Activated CD8-positive, alpha-beta memory T cell treated with anti-CD3 and anti-CD28 coated beads for 24 hours (primary cell): ENCODE measurements at places on chromosomes 1 and 21.

- DNase-seq: peak; percentile 60
These were observed 9.1 kb downstream of the NHLH1 start for GRCh38 chr1:160375788-160376524.

- no peak for DNase-seq
These were observed 1.8 kb upstream of the LHX9 start for GRCh38 chr1:197915260-197915861.

GRCh38 chr1:111846842-111847241 lies 91.1 kb downstream of the DDX20 start:
- DNase-seq: no peak

DNA sequence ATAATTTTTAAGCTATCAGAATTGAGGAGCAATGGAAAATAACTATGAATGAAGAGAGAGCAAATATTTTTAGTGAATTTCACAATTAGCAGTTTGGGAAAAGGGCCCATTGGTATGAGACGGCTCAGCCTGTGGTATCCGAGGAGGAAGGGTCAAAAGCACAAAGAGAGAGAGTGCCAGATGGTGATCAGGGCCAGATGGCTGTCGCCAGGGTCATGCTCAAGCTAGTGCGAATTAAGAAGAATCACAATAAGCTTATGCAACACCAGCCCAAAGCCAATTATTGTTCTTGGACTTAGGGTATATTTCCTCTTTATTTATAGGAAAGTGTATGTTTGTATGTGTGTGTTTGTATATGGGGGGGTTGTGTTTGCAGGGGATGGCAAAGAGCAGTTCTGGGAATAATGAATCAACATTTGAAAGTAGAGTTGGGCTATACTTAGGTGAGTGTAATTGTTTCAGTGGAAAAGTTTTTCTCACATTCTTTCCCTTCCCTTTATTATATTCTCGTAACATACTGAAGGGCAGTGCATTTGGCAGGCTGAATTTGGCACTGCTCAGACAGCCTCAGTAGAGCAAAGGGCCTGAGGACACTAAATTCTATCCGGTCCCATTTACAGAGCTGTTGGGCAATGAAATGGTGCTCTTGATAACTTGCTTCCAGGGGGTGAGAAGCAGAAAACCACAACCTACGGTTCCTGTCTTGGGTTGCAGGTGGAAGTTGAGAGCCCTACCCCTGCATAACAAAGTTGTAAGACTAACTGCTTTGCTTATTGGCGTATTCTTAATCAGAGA lies 19.5 kb upstream of the DDR2 start:
- no peak for DNase-seq

- DNase-seq: peak; percentile 81
These were observed at the start of gene UBASH3A for GRCh38 chr21:42403611-42404231. TSS of gene UBASH3A (plus strand) at chr21:42403902. CDS start at chr21:42403946, 44 bp downstream.

- peak; percentile 62 for DNase-seq
These were observed 1.4 kb downstream of the WDR26 start for GRCh38 chr1:224433041-224433691.

GRCh38 chr1:10540277-10541005 lies 65.7 kb downstream of the PEX14 start:
- DNase-seq: no peak

DNA sequence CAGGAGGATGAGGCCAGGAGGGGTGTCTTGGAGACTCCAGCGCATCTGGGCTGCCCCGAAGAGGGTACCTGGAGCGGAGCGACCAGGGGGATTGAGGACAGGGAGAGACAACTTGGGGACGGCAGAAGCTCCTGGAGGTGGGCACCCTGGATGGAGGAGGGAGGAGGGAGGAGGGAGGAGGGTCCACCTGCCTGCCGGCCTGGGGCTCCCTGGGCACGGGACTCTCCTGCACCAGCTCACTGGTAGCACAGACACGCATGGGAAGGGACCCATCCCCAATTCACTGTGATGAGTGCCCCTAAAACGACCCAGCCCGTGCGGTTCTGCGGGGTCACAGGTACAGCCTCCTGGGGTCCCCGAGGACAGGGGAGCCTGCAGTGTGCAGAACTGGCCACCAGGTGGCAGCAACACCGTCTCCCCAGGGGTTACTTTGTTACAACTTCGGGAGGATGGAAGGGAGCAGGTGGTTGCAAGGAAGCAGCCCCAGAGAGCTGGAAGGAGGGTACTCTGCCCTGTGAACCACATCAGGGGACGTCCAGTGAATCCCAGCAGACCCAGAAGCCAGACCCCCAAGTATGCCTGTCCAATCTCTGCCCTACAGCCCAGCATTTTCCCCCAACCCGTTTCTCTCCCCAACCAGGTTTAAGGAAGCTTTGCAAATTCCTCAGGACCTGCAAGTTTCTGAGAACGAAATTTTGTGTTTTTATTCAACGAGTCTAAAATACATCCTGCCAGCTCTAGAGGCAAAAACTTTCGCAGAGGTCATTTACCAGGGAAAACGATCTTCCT lies 482.4 kb downstream of the NPHP4 start:
- DNase-seq: peak; percentile 92

- DNase-seq: no peak
These were observed 182.9 kb upstream of the KCND3 start for GRCh38 chr1:112172294-112172882.

DNA sequence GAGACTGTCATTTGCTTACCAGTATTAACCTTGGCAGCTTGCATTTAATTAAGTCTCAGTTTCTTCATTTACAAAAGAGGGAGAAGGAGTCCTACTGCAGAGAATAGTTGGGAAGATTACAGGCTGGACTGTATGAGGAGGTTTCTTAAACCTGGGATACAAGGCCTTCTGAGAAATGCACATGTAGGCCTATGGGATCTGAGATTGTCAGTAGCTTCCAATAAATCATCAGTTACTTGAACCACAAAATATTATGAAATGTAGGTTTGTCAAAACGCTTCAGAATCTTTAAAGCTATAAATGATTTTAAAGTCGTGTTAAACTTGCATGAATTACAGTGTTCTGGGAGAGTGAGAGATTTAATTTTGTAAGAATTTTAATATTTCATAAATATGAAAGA lies 69.6 kb downstream of the NRIP1 start:
- no peak for DNase-seq

GRCh38 chr21:40386294-40386911 lies 460.6 kb downstream of the DSCAM start:
- DNase-seq: no peak

- no peak for DNase-seq
These were observed 35.7 kb upstream of the MTR start for GRCh38 chr1:236759252-236759859.

GRCh38 chr1:74422421-74423292 lies 89.8 kb downstream of the LRRC53 start:
- DNase-seq: no peak

DNA sequence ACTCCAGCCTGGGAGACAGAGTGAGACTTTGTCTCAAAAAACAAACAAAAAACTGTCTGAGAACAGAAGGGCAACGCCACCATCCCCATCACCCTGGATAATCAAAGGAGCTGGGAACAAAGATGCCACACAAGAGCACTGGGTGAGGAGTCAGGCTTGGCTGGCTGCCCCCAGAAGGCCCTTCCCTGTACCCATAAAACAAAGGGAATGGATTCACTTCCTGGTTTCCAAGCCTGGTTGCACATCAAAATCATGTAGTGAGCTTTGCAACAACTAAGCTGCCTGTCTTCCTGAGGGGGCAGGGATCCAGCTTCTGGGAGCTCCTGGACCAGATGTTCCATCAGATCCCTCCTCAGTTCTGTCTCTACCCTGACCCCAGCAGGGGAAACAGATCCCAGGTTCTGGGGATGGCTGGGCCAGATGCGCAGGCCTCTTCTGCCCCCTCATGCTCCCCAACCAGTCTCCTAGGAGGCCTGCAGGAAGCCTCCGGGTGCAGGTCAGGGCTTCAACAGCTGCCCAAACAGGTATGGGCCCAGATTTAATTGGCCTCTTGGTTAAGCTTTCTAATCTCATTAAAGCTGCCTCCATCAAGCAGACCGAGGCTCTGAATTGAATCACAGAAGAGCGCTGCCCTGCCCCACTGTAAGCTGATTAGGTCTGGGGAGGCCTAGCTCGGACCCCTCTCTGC lies 97.8 kb downstream of the MRPL37 start:
- no peak for DNase-seq
